NK-92 treated with Interleukin-12 subunit alpha and Interleukin-12 subunit beta, amount 100 ng/mL, for 24 hours (cell line): ENCODE measurements at places on chromosomes 3 and 15.

- DNase-seq: no peak
Measured at GRCh38 chr3:123759871-123760270, 124.3 kb downstream of the MYLK start.

DNA sequence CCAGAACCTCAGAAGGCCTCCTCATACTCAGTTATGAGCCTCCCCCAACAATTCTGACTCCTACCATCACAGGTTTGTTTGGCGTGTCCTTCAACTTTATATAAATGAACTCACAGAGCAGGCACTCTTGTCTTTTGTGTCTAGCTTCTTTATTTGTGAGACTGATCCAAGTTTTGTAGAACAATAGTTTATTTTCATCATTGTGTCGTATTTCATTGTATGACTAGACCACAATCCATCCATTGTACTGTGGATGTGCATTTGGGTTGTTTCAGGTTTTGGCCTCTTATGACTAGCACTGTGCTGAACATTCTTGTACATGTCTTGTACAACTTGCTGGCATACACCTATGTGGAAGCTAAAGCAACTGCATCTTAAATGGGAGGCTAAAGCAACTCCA, 292.8 kb upstream of the LYSMD4 start:
- DNase-seq: no peak

DNA sequence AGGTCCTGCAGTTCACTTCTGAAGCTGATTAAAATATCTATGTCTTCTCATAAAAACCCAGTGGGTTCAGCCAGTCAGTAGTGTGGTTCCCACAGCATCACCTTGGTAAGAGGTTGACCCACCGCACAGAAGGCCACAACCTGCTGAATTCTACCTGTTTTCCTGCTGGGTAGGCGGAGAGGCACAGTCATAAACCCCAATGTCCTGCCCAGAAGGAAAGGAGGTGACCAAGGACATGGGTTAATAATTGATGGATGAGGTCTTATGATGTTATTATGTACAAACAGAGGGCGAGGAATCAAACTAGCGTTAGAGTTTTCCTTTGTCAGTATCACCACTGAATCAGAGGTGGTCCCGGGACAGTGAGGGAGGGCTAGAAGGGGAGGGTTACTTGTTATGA, 27.8 kb downstream of the CA12 start:
- no peak for DNase-seq

DNA sequence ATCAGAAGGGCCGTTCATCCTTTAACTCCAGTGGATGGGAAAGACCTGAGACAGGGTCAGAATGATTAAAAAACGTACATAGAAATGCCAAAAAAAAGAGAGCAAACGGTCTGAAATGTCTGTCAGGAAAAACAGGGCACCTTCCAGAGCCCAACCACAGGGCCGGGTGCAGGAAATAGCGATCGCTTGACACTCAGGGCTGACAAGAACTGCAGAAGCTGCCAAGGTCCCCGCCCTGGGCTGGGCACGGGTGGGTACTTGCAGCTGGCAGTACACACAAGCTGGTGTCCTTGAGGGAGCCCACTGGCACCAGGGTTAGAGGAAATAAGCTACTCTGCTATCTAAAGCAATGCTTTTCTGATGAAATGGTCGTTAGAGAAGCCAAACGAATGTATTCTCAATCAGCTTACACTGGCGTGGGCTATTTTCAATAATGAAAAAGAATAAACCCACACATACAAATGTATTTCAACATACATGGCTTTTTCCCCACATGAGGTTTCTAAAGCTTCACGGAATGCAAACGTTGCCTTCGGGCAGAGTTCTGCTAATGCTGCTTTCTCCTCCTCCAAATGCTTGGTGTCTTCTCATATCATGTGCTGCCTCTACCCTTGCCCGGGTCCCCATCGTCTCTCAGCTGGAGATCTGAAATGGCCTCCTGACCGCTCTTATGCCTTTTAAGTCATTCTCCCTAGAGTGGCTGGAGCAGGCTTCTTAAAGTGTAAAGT, 15.6 kb downstream of the FRMD4B start:
- no peak for DNase-seq

- DNase-seq: no peak
Measured at GRCh38 chr3:127650236-127650635, 21.3 kb downstream of the PODXL2 start.

DNA sequence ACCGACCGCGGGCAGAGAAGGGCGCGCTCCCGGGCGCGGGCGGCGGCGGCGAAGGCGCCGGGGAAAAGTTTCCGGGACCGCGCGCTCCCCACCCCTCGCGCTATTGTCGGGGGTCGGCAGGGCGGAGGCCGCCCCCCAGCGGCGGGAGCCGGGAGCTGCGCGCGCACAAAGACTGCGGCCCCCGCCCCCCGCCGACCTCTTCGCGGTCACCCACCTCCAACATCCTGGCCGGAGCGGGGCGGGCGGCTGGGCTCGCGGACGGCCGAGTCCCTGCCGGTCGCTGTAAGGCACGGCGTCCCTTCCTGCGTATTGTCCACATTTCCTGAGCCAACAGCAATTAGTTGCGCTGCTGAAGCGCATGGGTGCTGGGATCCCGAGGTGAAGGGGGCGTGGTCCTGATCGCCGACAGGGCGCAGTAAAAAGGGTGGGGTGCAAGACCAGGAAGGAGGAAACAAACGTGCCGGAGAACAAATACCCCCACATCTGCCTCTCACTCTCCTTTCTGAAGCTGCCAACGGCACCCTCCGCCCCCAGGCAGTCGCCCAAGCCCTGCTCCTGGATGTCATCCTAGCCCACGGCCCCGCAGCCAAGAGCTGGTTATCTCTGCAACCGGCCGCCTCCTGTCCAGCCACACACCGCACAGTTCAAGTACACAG, at the start of gene TMEM44:
TMEM44 (minus strand) TSS at position 71 of the 656 bp plus-strand sequence. CDS start 204 bp downstream, outside the sequence.
- DNase-seq: peak; percentile 52

DNA sequence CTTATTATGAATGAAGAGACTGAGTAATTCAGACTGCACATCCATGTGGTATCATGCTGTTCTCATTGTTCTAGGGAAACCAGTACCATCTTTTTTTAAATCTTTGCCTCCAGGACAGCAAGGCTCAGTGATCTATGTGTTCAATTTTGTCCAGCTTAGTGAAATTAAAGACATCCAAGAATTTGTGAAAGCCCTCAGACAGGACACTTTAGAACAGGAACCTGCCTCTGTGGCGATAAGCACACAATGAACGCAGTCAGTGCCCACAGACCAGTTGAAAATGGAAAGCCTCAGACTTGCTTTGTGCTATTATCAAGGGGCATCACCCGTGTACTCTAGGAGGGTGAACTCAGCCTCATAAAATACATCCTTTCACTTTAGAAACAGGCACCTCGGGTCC, 20.1 kb downstream of the EID1 start:
- no peak for DNase-seq
